Left lung (tissue), 14 donors: ENCODE measurements at places on chromosomes 6 and 20.

- DNase-seq: no peak
Measured at GRCh38 chr6:128964233-128964755, 81.4 kb downstream of the LAMA2 start.

GRCh38 chr6:158518191-158519127 lies 41.4 kb upstream of the TMEM181 start:
- peak; percentile 49 for DNase-seq

DNA sequence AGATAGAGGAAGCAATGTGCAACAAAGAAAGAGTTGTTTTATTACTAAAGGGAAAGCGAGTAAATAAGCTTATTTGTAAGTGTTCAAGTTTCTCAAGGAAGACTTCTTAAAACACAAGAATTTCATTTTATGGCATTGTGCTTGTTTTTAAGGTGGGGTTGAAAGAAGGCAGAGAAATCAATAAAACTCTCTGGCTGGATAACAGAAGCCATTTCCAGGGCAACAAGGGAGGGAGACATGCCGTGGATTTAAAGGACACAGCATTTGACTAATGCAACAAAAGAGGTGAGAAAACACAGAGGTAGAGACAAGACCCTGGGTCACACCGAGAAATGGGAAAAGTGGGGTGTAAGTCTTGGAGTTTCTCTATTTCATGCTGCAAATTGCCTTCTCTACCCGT lies 28.8 kb upstream of the GMPR start:
- DNase-seq: no peak

DNA sequence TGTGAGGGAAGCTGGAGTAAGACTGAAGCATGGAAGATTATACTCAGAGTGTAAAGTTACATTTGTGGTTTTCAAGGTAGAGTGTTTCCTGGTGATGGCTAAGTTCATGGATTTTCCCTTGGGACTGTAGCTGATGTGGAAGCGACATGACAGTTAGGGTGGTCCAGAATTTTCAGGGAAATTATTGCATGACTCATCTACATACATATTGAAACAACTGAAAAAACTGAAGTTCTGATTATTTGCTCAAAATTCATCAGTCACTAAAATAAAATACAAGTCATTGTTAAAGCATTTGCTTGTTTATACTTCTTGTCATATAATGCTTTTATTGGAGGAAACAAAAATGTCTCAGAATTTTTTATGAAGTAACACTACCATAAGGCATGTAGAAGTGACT lies 700.0 kb downstream of the RFPL4B start:
- DNase-seq: no peak

GRCh38 chr6:144190593-144190992 lies 40.3 kb downstream of the STX11 start:
- DNase-seq: no peak

- no peak for DNase-seq
Measured at GRCh38 chr6:166201878-166202277, 34.2 kb upstream of the TBXT start.
